ENCODE measurements at places on chromosomes 3 and 15. TPM values are rescaled to one million over a fixed set of nuclear protein-coding genes. Genes with fewer than 3 reads are reported as not detected.

Gene SCAPER
- 4.6 TPM for total RNA-seq

Gene FSIP1
- 0.79 TPM for total RNA-seq

Gene PLA1A
- 0.16 TPM for total RNA-seq

- no peak for DNase-seq
Measured at GRCh38 chr3:67090474-67090873, 92.4 kb downstream of the KBTBD8 start.

GRCh38 chr3:85050821-85051220, 92.0 kb downstream of the CADM2 start:
- DNase-seq, result no peak

GRCh38 chr15:95350908-95351307, 979.6 kb upstream of the NR2F2 start:
- DNase-seq, result no peak

GRCh38 chr3:151062611-151063010, 22.9 kb upstream of the MED12L start:
- DNase-seq, result no peak

DNA sequence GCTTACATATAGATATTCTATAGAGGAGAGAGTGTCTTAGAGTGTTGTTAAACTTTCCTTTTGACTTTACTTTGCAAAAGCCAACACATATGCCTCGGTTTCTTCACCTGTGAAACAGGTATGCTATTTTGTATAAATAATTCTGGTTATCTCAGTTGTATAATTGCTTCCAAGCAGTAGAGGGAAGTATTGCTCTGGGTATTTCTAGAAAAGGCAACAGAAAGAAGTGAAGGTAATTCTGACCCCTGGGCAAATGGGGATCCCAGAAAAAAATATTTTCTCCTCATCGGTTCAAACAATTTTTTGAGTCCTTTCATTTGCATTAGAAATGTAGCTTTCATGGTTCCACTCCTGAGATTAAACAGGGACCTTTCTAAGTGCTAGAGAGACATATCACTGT, 216.5 kb upstream of the SEMA6D start:
- DNase-seq, result no peak

- DNase-seq, result no peak
Measured at GRCh38 chr3:170529912-170530311, 56.0 kb downstream of the SLC7A14 start.

DNA sequence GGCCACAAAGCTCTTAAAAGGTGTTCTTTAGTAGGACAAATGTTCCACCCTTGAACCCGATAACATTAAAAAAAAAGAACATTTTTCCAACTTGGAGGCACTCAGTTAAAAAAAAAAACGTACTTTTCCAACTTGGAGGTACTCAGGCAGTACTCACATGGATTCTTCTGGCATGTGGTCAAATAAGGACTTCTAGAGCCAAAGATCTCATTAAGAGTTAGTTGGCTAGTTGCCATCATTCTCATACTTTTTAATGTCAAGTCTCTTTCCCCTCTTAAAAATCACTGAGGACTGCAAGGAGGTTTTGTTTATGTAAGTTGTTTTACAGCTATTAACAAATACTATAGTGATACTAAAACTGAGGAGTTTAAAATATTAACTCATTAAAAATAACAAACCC, 101.0 kb downstream of the CADPS start:
- no peak for DNase-seq

GRCh38 chr15:45521596-45522327, 793 bp downstream of the SLC30A4 start:
- DNase-seq, result no peak

DNA sequence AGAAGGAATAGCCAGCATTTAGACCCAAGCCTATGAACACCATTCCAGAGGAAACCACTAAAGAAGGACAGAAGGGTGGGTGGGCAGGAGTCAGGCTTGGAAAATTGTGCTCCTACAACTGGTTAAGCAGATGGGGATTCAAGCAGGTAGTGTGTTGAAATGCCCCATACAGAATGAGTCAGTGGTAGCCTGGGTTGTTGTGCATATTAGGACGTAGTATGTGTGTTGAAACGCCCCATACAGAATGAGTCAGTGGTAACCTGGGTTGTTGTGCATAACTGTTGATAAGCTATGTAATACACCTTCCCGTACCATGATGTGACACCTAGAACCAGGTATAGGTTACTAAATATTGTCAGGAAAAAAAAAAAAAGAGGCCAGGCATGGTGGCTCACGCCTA, 34.0 kb downstream of the MINDY4B start:
- DNase-seq, result no peak

DNA sequence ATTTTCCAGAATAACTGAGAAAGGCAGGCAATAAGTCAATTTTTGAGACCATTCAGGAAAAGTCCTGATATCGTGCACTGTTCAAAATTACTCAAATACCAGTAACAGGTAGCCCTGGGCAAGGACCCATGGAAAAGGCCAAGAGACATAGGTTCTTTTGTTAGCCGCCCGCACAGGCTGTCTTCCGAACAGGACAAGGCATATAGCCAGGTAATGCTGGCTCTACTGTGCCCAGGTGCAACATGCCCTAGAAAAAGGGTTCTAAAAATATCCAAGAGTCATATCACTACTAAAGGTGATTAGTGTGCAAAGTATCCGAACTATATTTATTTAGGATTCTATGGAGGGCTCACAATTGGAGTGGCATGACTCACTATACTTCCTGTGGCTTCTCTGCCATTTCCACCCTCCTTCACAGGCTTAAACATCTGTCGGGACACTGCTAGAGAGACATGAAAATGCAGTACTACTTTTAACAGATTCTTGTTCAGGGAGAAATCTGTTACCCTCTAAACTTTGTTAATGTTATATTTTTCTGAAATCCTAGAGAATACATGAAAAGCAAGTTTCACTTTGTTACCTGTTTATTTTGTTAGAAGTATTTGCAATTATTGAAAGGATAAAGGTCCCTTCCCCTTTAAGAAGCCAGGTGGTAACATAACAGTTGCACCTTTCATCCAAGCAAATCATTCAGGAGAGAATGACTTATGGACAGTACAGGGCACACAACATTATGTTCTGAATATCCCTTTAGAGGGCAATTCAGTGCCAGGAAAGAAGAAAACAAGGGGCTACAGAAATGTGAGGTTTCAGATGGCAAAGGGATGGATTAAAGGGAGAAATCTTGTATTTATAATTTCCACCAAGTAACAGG, 293.3 kb upstream of the THBS1 start:
- no peak for DNase-seq

DNA sequence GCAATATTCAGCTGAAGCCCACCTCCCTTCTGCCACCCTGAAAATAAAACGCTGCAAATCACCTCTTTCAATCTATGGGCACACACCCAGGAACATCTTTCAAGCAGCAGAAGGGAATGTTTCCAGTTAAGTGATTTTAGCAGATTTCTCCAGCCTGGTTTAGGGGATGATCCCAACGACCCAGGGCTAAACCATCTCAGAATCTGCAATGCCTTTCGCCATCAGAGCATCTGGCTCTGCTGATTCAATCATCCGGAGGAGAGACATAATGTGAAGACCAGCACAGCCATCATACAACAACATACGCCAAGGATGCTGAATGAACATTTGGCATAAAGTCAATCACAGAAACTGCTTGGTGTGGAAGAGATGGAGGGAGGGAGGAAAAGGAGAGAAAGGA, 15.5 kb upstream of the LRRN1 start:
- DNase-seq, result no peak

GRCh38 chr3:150975086-150975991, 2.8 kb upstream of the CLRN1 start:
- DNase-seq, result no peak

DNA sequence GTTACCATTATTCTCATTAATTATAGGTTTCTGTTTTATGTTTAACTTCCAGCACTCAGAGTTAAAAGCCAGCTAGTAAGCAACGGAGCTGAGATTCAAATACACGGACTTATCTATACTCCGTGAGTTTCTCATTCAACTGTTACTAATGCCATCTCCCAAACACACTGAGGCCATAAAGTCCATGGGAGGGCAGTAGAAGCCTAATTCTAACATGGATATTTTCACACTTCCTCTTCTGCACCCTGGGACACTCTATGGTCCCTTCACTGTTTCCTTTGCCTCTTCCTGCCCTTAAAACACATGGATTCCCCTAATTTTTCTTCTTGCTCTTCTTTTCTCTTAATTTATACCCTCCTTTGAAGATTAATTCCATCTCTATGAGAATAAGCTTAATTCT, 245.0 kb downstream of the KLF13 start:
- no peak for DNase-seq

All from SJSA1 (cell line).